Hippocampal formation (tissue), 2 donors: ENCODE measurements at places on chromosomes 13 and 19.
A peak's percentile ranks its signal among the peaks of the same experiment; 100 is the strongest.

DNA sequence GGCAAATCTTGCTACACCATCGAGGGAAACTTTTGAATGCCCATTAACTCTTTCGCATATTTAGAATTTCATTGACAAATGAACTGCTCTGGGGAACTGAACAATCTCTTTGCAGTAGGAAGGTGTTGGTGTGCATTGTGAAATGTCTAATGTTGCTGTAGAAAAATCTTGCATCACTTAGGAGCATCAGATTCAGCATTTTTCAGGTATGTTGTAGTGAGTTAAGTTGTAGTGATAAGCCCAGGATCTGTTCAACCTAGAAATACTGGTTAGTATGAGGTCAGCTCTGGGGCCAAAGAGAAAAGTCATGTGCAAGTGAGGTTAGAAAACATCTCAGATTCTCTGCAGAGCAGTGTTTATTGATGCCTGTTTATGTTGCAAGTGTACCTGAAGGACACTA is 4.1 kb downstream of the FRY start:
- DNase-seq: no peak

DNA sequence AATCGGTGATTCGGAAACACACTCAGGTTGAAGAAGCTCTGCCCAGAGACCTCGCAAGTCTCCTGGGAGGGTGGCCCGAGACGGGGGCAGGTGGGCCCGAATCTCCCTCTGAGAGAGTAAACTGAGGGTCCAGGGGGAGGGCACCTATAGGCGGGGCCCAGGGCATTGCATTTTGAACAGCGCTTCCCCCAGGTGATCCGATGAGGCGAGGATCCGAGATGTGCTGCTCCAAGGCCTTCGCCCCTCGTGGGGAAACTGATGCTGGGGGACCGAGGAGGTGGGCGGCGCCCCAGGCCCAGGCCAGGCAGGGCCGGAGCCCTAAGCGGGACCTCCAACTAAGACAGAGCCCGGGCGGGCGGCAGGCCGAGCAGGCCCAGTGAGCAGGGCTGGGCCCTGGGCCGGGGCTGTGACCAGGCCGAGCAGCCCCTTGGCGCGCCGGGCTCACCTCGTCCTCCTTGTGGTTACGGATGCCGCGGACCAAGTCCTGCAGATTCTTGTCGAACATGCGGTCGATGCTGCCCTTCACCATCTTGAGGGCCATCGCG is 500 bp downstream of the AP3D1 start:
- no peak for DNase-seq

DNA sequence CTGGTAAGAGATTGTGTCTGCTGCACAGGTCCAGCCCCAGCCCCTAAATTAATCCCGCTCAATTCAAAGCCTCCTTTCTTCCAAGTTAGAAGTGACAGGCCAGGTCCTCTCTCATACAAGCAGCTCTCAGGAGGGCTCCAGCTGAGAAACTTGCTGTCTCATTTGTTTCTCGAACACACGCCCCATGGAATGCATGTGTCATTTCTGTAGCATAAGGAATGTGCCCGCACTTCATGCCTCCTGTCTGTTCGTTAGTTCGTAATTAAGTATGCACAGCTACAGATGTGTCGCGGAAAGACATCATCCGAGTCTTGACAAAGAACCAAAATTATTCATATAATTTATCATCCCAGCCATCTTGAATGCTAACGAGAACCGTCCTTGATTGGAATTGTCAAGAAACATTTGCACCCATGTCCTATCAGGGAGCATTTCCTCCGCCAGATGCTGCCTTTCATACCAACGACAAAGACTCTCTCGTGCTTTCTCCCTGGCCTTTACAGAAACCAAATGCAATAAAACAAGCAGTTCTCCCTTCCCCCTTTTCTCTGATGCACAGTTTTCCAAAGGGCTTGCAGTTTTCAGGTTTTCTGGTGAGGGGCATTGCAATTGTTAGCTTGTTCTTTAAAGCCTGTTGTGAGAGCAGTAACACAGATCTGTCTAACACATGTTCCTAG is 133.5 kb downstream of the UQCRFS1 start:
- DNase-seq: no peak

GRCh38 chr13:76379341-76380105 is 506.7 kb downstream of the KCTD12 start:
- DNase-seq: no peak

DNA sequence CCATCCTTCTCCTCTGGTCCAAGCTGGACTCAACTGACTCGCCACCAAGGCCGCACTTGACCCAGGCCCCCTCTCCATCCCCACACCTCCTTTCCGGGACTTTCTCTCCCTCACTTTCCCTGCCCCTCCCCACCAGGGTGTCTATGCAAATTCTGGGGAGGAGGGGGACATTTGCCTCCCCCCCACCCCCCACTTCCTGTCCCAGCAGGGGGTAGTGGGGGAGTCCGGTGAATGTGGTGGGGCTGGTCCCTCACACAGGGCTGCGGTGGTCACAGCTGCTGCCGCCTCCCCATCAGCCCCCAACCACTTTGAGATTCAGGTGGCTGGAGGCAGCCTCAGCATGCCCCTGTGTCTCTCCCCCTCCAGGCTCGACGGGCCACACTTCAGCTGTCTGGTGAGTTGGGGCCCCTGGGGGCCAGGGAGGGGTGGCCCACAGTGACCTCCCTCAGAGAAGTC is 870 bp downstream of the SPIB start:
- DNase-seq: no peak

DNA sequence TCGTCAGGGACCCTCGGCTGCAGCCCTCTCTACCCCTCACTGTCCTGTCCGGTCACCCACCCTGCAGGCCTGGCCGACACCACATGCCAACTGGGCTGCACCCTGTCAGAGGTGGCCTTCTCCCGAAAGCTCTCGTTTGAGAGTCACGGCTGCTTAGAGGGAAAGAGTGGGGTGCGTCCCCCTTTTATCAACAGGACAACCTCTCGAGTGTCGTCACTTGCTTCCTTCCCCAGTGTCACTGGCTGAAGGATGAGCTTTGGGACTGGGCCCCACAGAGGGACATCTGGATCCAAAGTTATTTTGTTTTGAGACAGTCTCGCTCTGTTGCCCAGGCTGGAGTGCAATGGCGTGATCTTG is 28.5 kb downstream of the MAP2K2 start:
- DNase-seq: no peak

DNA sequence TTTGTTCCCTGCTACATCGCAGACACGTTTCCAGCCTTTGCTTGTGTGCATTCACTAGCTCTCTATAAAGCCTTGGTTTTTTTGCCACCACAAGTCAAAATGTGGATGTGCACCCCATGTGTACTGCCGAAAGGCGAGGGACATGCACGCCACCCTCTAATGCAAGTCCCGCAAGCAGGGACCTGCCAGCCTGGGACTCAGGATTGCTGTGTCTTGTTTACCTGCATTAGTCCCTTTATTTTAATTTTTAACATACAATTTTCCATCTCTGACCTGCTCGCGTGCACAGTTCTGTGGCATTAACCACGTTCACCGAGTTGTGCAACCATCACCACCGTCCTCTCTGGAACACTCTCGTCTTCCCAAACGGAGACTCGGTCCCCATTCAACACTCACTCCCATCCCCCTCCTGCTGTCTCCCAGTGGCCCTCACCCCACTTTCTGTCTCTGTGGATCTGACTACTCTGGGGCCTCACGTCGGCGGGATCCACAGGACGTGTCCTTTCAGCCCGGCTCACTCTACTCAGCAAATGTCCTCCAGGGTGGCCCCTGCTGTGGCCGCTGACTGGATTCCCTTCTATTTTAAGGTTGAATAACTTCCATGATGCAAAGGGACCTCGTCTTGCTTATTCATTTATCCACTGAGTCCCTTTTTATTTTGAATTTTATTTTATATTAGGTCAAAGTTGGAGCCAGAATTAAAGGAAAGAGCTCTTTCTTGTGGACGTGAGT is 58.4 kb downstream of the RASA3 start:
- no peak for DNase-seq

DNA sequence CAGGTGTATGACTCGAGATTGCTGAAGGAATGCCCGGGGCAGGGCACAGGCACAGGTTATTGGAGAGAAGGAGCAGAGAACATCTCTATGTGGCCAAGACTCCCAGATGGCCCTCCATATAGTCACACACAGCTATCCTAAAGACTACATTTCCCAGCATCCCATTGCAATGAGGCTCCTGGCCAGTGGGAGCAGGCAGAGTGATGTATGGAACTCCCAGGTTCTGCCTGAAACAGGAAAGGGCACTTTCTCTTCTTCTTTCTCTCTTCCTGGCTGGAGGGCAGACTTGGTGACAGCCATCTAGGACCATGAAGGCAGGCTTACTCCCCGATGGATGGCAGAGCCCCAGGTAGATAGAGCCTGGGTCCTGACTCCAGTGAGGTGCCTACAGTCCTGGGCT is 13.5 kb downstream of the PPP1R13L start:
- no peak for DNase-seq

GRCh38 chr13:59445812-59446211 is 717.9 kb downstream of the DIAPH3 start:
- DNase-seq: no peak

DNA sequence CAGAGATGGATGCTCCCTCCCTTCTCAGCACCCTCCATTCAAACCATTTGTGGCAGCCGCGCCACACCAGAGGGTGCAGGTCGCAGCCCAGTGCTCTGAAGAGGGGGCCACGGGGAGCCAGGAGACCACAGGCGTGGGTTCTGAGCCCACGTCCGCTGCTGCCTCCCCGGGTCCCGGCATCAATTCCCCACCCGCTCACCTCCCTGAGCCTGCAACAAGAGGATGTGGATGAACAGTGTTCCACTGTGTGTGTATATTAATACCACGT is 120.1 kb upstream of the VSTM2B start:
- no peak for DNase-seq

GRCh38 chr13:109655206-109655600 is 131.2 kb downstream of the IRS2 start:
- peak; percentile 30 for DNase-seq

GRCh38 chr19:44747739-44748425 is 626 bp upstream of the BCL3 start:
- DNase-seq: no peak

- DNase-seq: no peak
Measured at GRCh38 chr19:29614046-29614445, 8.0 kb downstream of the POP4 start.

DNA sequence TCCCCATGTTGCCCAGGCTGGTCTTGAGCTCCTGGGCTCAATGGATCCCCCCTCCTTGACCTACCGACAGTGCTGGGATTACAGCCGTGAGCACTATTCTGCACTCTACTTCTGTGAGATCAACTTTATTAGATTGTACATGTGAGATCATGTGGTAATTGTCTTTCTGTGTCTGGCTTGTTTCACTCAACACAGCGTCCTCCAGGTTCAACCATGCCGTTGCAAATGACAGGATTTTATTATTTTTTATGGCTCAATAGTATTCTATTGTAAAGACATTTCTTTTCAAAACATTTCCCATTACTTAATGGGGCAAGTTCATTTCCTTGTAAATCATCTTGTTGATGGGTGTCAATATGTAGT is 1.5 kb upstream of the OBI1 start:
- DNase-seq: no peak

- no peak for DNase-seq
Measured at GRCh38 chr19:845707-846521, 5.1 kb downstream of the PRTN3 start.

- DNase-seq: no peak
Measured at GRCh38 chr13:26653310-26653709, 95.8 kb downstream of the WASF3 start.

DNA sequence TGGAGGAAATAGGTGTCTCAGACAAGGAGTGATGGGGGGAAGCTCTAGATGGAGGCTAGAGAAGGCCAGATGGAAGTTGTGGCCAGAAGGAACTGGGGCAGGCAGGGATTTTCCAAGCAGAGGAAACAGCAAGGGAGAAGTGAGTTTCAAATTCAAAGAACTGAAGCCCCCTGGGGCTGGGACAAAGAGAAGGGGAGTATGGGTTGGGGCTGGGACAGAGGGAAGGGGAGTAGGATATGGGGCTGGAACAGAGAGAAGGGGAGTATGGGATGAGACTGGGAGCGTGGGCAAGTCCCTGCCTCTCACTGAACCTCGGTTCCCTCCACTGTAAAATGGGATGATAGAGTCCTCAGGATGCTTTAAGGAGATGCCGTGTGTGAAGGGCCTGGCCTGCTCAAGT is 1.9 kb upstream of the GTF2F1 start:
- DNase-seq: no peak

GRCh38 chr19:12766051-12766521 is 9.3 kb downstream of the HOOK2 start:
- peak; percentile 60 for DNase-seq

GRCh38 chr13:75225288-75226032 is 256.5 kb downstream of the TBC1D4 start:
- DNase-seq: no peak

DNA sequence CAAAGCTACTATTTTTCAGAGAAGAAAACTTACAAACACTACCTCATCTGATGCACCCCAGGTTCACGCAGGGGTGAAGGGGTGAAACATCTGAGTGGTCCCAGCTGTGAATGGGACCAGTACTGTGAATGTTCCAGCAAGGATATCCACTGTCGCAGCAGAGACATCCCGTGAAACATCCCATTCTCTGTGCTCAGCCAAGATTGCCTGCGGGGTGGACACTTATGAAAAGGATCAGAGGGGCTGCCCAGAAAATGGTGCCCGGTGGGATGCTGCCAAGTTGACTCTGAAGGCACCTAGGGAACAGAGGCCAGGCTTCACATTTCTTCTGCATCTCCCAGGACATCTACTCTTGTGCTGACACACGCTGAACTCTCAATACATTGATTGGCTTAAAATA is 15.9 kb downstream of the IRS2 start:
- no peak for DNase-seq

DNA sequence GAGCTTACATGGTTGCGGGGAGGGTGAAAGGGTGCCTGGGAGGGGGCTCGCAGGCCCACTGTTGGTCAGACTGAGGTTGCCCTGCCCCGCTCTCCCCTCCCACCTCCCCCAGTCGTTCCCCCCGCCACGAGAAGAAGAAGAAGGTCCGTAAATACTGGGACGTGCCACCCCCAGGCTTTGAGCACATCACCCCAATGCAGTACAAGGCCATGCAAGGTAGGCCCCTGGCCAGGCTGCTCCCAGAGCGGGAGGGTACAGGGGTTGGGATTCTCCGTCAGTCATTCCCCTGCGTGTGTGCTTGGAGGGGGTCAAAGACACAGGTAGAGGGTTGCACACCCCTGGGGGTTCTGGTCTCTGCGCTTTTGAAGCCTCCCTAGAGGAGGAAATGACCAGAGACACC is 5.6 kb downstream of the U2AF2 start:
- no peak for DNase-seq

DNA sequence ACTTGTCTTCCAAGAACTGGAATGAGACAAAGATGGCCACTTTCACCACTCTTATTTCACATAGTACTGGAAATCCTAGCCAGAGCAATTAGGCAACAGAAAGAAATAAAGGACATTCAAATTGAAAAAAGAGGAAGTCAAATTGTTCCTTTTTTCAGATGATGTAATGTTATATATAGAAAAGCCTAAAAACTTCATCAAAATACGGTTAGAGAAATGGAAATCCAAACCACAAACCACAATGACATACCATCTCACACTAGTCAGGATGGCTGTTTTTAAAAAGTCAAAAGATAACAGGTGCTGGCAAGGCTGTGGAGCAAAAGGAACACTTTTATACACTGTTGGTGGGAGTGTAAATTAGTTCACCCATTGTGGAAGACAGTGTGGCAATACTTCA is 113.3 kb upstream of the SPRY2 start:
- no peak for DNase-seq
